ENCODE measurements at places on chromosomes 12 and 14.

DNA sequence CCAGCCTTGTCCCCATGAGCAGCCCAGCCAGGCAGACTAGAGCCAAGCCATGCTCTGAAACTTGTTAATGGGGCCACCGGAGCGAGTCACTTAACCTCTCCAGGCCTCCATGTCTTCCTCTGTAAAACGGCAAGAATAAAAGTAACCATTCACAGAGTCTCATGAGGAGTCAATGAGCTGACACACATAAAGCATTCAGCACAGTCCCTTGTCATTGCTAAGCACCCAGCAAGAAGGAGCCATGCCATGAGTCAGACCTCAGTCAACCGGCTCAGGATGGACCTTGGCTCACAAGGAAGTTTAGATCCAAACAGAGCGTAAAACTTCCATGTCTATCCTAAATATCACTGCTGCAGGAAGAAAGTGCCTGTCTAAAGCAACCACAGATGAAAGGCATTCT is 10.6 kb downstream of the FICD start:
- DNase-seq: no peak

DNA sequence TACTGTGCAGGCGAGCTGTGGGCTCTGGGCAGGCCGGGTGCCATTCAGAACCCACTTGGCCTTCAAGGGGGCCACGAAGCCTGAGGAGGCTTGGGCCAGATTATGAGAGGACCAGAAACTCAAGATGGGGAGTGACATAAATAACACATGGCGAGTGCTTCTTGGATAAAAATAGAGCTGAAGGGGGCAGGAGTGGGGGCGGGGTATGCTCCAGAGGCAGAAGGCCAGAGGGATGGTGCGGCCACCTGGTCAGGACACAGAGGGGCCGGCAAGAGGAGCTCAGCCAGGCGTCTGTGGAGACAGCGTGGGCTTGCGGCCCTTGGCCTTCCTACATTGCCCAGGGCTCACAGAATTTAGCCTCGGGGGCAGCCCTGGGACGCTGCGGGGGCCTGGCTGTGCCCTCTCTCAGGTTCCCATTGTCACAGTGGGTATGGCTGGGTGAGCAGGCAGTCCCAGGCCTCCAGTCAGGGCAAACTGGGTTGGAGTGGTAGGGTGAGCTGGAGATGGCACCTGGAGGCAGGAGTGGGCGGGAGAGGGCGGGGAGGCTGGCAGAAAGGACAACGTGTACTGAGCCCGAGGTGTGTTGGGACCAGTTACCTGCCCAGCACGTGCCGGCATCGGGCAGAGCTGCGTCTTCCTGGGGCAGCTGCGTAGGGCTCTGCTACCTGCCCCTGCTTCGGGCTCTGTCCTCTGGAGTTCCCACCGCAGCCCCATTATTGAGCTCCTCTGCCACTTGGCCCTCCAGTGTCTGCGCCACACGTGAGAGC is 7.4 kb upstream of the SLC25A29 start:
- no peak for DNase-seq

DNA sequence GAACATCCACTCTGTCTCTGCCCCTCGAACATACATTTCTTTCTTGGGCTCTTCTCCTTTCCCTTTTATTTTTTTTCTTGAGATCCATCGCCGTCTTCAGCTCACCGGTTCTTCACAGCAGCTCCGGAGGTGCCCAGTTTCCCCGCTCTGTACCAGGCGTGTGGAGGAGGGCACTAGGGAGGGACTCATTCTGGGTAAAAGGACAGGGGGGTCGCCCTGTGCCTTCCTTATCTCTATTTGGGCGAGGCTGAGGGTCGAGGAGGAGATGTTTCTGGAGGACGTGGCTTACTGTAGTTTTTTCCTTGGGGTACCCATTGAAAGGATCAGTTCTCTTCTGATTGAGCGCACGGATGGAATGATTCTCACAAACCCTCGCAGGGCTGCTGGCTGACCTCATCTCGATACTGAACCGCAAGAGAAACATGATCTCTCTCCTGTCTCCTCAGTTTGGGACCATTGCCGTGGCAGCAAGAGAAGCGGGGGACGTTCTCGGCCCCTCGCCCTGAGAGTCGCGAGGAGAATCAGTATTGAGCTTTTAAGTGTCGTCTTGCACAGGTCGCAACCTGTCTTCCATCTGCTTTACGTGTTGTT is 386 bp downstream of the LIN52 start:
- DNase-seq: peak; percentile 2

- DNase-seq: peak; percentile 45
These were observed 27.2 kb upstream of the PNMA1 start for GRCh38 chr14:73741386-73741875.

DNA sequence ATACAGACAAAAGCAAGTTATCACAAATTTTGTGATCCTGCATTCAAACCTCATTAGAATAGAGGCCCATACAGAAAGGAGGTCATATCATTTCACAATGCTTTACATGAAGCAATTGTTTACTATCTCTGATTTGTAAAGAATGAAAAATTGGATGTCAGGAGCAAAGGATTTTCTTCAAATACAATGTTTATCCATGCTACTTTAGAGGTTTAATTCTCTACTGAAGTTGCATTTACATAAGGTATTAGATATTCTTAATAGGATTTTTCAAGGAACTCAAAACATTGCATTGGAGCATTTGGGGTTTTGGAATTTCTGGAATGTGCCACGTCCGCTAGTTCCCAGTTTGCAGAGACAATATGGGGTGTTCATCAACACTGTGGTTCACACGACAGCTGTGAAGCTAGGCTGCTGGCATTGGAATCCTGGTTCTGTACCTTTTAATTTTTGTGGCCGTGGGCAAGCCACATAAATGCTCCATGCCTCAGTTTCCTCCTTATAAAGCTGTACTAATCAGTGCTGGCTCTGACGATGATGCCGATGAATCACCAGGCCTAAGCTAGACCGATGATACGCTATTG is 174.8 kb downstream of the APAF1 start:
- no peak for DNase-seq

DNA sequence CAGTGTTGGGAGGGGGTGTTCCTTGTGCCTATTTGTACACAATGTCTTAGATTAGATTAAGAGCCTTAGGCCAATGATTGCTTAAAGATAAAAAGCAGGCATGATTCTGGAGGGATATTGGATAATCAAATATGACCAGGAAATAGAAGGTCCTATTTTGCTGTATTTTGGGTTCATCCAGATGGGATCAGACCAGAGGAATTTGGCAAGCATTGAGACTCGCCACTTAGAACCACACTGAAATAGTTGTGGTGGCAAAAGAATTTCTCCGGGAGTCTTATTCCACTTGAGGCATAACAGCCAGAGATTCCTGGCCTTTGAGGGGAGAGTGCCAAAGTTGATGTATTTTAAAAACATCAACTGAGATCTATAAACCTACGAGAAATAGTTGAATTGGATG is 327.2 kb downstream of the RAD51B start:
- DNase-seq: no peak

DNA sequence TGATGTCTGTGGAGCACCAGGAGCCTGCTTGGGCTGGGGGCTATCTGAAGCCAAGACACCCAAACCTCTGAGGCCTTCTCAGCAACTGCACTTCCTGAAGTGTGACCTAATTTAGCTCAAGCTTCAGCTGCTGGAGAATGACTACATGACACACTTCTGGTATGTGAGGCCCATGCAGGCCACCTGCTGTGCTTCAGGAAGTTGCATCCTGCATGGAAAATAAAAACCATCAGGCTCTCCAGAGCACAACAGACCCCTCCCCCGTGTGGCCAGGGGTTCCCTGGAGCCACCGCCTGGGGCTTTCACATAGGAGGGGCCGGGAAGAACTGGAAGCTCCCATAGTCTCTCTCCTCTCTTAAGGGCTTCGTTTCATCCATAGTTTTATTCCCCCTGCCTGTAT is 217.7 kb downstream of the SLC15A4 start:
- no peak for DNase-seq

DNA sequence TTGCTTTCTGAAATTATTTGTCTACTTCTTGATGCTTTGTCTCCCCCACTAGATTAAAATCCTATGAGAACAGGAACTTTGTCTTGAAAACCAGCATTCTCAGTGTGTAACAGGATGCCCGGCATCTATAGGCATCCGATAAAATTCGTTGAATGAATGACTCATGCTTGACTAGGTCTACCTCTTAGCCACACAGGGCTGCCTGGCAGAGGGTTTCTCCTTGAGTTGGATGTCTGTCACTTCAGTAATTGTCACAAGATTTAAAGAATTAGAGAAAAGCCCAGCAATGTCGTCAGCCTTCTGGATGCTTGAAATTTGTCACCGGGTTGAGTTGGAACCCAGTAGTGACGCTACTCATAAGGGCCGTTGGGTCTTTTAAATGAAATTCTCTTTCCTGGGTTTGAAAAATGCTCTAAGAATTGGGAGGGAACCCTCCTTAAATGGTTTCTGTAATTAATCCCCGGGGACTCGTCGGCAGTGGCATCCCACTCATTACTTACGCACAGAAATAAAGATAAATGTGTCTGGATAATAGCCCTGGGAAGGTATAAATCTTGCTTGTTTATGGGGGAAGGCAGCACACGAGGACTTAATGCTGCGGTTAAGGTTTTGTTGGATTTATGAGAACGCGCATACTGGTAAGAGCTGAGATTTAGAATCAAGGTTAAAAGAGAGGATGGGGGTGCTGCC is 194.1 kb downstream of the AACS start:
- no peak for DNase-seq

GRCh38 chr14:88264116-88264515 is 59.0 kb downstream of the KCNK10 start:
- no peak for DNase-seq
